HFFc6 (cell line): ENCODE measurements at places on chromosomes 16 and 17.

- no peak for DNase-seq
Observed at GRCh38 chr17:163514-164098, 17.8 kb downstream of the DOC2B start.

DNA sequence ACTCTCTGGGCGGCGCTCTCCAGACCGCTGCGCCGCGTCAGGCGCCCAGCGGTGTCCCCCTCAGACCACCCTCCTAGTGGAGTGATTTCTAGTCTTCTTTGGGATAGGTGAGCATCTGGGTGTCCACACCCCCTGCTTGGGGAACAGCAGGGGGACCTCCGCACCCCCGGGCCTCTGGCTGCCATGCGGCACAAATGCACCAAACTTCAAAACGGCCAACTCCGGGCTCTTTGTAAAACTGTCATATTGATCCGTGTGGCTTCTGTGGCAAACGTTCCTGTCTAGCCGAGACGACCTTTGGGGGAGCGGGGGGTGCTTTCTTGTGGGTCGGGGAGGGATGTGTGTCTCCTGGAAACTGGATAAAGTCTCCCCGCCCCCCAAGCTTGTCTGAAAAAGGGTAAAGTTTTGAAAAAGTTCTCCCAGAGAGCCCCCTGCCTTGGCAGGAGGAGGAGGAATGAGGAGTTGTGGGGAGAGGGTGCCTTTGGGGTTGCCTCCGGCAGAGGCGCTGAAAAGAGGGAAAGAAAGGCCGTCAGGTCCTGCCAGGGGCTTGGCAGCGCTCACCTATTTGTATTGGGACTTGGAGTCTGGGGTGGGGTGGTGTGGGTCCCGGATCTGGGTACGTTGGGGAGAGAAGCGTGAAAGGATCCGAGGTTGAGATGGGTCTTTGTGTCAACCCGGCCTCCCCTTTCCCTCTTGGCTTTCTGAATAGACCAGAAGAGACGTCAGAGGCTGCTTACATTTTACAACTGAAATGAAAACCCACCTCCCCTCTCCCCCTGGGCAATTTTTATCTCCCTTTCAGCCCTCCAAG, 2.2 kb upstream of the CHD3 start:
- DNase-seq: no peak

GRCh38 chr16:85385463-85386331, 227.4 kb upstream of the GSE1 start:
- DNase-seq: no peak

DNA sequence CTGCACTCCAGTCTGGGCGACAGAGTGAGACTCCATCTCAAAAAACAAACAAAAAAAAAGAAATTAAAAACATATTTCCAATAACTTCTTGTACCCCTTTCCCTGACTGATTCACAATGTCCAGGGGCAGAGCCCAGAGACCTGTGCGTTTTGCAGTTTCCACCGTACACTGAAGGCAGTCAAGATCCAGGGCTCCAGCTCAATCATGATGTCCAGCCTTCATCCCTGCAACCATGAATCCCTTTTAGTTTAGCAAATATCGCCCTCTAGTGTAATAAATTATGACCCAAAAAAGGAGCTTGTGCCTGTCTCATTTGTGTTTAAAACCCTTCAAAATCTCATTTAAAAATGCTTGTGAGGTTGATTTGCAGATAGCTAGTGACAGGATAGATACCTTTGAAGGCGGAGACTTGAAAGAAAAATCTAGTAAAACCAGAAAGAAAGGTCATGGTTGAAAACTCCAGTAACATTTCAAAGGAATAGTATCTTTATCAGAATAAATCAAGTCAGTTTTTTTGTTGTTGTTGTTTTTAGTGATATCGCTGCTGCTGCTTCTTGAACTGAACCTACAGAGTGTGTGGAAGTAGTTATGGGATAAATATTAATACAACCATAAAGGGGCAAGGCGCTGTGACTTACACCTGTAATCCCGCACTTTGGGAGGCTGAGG, 3.7 kb upstream of the ERN1 start:
- DNase-seq: peak; percentile 64

DNA sequence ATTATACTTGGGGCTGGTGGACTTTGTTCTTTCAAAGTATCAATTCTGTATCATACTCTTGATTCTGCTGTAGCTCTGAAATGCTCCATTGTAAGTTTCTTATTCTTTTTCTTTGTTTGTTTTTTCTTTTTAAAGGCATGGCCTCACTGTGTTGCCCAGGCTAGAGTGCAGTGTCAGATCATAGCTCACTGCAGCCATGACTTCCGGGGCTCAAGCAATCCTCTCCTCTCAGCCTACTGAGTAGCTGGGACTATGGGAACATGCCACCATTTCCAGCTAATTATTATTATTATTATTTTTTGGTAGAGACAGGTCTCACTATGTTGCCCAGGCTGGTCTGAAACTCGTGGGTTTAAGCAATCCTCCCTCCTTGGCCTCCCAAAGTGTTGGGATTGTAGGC, 38.9 kb upstream of the METTL9 start:
- no peak for DNase-seq

- DNase-seq: peak; percentile 23
Observed at GRCh38 chr17:76793775-76794174, 55.9 kb downstream of the MFSD11 start.

DNA sequence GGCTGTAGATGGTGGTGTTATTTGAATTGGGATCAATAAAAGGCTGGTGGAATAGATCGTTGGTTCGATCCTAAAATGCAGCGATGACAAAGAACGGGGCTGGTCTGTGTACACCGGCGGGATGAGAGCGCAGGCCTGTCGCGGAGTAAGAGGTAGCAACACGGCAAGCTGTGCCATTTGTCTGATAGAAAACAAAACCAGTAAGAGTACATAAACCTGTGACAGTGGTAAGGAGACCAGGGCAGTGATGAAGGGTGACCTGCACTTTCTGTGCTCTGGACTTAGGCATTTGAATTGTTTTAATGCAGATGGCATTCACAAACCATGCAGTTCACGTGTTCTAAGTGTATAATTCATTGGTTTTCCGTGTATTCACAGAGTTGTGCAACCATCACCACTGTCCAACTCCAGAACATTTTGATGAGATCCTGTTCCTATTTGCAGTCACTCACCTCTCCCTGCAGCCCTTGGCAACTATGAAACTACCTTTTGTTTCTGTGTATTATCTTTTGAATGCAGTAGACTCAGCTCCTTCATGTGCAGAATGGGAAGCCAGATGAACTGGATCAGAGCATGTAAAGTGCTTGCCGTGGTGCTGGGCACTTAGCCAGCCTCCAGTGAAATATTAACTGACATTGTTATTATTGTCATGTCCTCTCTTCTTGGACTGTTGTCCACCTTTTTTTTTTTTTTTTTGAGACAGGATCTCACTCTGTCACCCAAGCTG, 286.1 kb downstream of the SNX29 start:
- DNase-seq: no peak

GRCh38 chr16:10988879-10989278, 44.5 kb downstream of the CLEC16A start:
- DNase-seq: no peak

DNA sequence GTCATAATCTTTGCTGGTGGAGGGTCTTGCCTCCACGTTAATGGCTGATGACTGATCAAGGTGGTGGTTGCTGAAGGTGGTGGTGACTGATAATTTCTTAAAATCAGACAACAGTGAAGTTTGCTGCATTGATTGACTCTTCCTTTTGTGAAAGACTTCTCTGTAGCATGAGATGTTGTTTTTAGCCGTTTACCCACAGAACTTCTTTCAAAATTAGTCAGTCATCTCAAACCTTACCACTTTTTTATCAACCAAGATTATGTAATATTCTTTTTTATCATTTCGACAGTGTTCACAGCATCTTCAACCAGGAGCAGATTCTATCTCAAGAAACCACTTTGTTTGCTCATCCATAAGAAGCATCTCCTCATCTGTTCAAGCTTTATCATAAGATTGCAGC, 5.9 kb downstream of the UQCRC2 start:
- no peak for DNase-seq

DNA sequence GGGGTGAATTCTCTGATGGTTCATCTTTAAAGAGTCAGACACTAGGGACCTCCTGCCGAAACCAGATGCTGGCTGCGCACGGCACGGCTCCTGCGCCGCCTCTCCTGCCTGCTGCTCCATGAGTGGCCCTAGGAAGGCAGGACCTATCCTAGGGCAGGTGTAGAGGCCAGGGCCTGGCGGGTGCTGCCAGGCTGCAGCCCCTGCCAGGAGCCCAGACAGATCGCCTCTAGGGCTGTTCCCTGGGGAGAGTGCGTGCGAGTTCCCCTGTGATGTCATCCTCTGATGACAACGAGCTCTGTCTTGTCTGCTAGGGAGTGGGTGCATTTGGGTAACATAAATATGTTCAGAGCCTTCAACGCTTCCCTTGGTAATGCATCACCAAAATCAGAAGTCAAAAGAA, 23.9 kb downstream of the SLC38A10 start:
- no peak for DNase-seq

DNA sequence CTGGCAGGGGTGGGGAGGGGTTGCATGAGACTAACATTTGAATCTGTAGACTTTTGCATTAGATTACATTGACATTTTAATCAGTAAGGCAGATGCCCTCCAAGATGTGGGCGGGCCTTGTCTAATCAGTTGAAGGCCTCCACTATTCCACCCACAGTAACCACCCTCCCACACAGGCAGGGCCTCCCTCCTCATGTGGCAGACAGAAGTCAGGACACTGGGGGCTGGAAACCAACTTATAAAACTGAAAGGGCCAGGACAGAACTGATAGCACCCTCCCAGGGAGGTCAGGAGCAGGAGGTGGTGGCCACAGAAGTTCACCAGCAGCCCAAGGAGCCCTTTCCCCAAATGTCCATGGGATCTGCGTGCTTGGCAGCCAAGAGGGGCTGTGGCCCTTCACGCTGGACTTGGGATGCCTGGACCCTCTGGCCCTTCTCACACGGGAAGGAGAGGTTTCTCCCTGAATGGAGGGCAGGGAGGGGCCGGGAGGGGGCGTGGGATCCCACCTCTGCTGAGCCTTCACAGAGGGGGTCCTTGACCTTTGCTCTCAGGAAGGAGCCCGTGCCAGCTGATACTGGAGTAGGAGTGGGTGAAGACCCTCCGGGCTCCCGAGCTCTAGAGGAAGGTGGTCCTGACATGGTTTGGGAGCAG, 4.6 kb downstream of the PYCR1 start:
- no peak for DNase-seq

- peak; percentile 87 for DNase-seq
Observed at GRCh38 chr17:67421869-67422273, 44.8 kb downstream of the PITPNC1 start.

- DNase-seq: no peak
Observed at GRCh38 chr17:41870627-41871026, 5.4 kb upstream of the KLHL11 start.

DNA sequence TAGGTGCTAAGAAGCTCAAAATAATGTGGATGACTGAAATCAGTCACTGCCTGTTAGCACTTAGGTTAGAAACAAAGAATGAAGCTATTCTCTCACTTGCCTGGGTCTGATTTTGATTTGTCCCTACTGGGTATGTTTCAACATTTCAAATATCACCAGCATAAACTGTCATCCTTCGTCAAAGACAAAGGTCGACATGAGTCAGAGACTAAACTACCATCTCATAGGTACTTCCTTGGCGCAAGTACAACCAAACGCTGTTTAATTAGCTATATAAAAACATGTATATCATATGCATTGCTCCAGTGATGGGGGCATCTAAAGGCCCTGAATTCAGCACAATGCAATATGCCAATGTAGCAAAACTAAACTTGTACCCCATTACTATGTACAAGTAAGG, 4.0 kb downstream of the AKTIP start:
- no peak for DNase-seq

GRCh38 chr17:73952082-73952479, 251.4 kb upstream of the RPL38 start:
- DNase-seq: no peak

DNA sequence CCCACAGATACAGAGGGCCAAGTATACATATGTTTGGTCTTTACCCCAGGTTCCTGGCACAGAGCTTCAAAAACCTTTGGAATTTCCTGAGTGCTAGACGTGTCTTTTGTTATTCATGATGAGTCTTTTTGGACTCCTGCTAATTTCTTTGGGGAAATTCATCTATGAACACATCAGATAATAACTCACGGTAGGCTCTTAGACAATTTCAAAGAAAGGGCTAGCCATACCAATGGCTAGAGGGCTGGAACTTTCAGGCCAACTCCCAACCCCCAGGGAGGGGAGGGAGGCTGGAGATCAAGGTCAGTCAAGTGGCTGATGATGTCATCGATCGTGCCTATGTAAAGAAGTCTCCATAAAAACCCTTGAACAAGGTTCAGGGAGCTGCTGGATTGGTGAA, 101.9 kb downstream of the STX8 start:
- peak; percentile 22 for DNase-seq
